ENCODE measurements at places on chromosomes 3 and 15. TPM values are rescaled to one million over a fixed set of nuclear protein-coding genes. Genes with fewer than 3 reads are reported as not detected.

Gene NOX5
- under 0.01 TPM for total RNA-seq

DNA sequence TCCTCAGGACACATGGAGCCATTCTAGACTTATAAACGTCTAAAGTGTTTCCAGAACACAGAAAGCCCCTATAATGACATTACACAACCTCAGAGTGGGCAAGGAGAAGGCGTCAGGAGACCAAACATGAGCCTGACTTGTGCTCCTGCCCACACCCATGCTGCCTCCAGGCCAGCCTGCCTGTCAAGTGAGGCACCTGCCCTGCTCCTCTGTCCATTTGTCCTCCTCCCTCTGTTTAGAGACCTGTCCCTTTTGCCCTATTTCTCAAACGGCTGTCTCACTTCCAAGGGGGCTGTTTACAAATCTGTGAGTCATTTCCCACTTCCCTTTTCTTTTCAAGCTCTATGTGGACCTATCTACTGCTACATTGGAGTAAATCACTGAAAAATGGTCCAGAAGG lies 21.0 kb downstream of the ZDHHC3 start:
- no peak for DNase-seq

GRCh38 chr3:107063351-107063750 lies 313.9 kb upstream of the CCDC54 start:
- no peak for DNase-seq

Gene IL17RD
- total RNA-seq = 0.47 TPM

DNA sequence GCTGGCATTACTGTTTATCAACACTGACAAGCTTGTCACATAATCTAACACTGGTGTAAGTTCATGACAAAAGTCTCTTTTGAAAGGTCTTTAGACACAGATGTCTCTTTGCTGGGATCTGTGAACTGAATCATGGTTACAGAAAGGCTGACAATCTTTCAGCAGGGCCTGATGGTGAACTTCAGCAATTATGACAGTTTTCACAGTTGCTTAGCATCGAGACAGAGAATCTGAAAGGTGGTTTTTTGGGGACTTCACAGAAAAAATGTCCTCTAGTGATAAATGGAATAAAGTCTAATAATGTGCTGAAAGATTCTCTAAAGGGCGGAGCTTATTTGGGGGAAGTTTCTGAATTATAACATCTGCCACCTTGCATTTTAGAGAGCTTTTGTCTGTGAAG lies 32.3 kb downstream of the CLDN1 start:
- no peak for DNase-seq

GRCh38 chr3:184636741-184637316 lies 75.0 kb downstream of the MAGEF1 start:
- no peak for DNase-seq

Gene NSMCE3
- total RNA-seq = 2.8 TPM

Gene EPHA3
- total RNA-seq = 2.7 TPM

Gene KLHL25
- total RNA-seq = 34.2 TPM

DNA sequence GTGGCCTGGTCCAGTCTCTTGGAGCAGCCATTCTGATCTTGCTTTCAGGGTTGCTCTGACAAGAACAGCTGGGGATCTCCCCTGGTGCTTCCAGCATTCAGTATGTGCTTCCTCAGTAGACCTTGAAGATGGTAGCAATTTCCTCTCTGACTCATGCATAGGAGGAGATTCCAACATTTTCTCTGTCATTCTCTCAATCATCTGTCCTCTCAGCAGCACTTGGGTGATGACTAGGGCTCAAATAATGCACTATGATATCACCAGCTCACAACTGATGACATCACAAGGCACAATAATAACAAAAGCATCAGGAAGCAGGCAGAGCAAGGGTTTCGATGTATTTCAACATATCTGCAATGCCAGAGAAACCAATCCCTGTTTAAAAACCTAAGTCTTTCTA lies 52.7 kb downstream of the NFKBIZ start:
- DNase-seq = no peak

DNA sequence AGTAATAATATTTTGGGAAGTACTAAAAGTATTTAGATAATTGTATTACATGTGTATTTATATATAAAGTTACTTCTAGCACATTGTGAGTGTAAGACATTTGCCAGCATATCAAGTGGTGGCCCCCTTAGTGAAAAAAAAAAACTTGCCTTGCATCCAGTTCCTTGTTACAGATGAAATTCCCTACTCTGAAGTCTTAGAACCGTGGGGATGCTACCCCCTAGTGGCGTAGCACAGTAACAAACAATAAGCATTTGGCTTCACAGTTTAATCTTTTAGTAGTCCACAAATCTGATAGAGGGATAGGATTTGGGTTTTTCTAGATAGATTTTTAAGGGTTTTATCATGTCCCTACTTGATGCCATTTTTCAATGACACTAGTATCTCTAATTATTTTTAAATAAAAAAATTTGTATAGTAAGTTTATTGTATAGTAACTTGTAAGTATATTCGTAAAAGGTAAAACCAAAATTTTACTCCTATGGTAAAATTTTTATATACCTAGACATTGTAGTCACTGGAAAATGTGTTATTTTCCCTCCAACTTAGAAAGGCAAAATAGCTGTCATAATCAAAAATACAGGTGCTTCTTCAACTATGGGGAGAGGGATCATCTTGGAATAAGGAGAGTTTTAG lies 14.3 kb downstream of the SMC4 start:
- peak; percentile 75 for DNase-seq

DNA sequence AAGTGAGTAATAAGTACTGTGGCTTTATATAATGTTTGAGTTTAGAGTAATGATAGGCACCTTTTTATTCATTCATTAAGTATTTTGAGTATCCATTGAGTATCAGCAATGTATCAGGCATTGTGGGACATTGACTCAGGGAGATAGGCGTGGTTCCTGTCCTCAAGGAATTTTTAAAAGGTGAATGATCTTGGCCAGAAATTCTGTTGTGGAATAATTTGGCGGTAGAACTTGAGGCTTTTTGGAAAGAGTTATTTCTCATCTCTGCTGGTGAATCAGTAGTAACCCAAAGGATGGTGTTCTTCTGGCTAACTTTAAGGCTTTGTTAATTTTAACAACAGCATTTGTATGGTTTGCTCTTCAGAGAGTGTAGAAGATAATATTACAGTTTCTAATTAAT lies 2.0 kb downstream of the RAB7A start:
- no peak for DNase-seq

GRCh38 chr3:107894998-107895397 lies 195.8 kb downstream of the CD47 start:
- no peak for DNase-seq

DNA sequence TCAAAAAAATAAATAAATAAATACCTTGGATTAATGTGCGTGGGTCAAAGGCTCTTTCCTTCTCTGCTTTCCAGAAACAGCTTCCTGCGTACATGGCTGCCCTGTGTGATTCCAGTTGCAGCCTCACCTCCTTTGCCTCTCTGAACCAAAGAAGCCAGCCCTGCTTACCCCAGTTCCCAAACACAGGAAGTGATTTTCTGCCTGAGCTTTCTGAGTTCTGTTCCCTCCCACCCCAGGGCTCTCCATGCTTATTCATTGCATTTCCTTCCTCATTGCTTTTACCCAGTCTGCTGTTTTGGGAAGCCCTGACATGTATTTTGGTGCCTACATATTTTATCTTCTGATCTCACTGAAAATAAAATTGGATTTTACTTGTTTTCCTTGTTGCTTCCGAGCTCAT lies 15.4 kb downstream of the ZSCAN2 start:
- DNase-seq = no peak

DNA sequence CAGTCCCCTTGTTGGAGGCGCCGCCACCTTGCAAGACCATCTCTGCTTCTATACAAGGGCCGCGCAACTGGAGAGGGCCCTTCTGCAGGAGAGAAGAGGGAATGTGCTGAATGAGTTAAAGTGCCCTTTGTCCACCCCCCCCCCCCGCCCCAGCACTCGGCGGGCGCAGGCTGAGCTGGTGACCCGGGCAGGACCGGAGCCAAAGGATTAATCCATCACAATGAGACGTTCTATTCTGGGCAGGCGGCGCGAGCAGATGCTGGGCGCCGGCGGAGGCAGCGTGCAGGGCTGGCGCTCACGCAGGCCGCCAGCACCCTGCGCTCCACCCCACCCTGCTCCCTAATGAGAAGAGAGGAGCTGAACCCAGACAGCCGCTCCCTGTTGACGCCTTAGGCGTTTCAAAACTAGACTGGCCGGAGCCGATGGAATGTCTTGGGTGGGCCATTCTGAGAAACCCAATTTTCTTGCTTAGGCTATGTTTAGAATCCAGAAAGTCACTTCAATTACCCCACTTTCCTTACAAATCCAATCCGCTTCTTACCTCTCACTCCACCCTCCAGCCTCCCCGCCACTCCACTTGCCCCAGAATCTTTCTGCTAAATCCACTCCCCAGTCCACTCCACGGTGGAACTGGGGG lies 32.9 kb downstream of the GJD2 start:
- DNase-seq = no peak

Gene GOLGA6C
- total RNA-seq = not detected

Gene FILIP1L
- total RNA-seq = 1.4 TPM

Gene OCA2
- 0.25 TPM for total RNA-seq

GRCh38 chr3:39819899-39820298 lies 10.5 kb downstream of the MYRIP start:
- DNase-seq = no peak

DNA sequence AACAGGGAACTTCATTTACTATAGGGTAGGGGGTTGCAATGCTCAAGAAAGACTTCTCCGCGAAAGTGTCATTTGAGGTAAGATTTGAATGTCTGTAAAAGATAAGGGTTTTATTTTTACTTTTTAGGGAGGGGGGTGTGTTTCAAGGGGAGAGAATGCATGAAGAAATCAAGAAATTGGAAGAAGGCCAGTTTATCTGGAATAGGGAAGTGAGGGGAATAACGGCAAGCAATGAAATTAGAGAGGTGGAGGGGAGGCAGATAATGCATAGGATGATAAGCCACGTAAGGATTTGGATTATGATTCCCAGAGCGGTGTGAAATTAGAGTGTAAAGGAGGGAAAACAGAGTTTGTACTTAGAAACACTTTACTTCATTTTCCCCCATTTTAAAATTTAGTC lies 63.0 kb upstream of the MB21D2 start:
- DNase-seq = no peak

Gene BAHD1
- total RNA-seq = 6.3 TPM

GRCh38 chr15:61994216-61994615 lies 66.0 kb downstream of the VPS13C start:
- no peak for DNase-seq

Gene KLHL18
- 9.3 TPM for total RNA-seq

GRCh38 chr3:194285850-194286197 lies 65.3 kb downstream of the CPN2 start:
- DNase-seq = no peak

Gene SGO1
- 0.42 TPM for total RNA-seq

Gene CCK
- total RNA-seq = 0.25 TPM

GRCh38 chr3:56874269-56874668 lies 72.5 kb upstream of the ARHGEF3 start:
- no peak for DNase-seq

Gene KLHL6
- total RNA-seq = 1.6 TPM

- DNase-seq = no peak
Measured at GRCh38 chr3:66041116-66041515, 2.4 kb upstream of the MAGI1 start.

GRCh38 chr3:184237211-184237610 lies 7.8 kb downstream of the VWA5B2 start:
- no peak for DNase-seq

Gene OR5H14
- total RNA-seq = not detected

Gene ELL3
- 0.89 TPM for total RNA-seq

Gene PLSCR1
- total RNA-seq = 76.4 TPM

DNA sequence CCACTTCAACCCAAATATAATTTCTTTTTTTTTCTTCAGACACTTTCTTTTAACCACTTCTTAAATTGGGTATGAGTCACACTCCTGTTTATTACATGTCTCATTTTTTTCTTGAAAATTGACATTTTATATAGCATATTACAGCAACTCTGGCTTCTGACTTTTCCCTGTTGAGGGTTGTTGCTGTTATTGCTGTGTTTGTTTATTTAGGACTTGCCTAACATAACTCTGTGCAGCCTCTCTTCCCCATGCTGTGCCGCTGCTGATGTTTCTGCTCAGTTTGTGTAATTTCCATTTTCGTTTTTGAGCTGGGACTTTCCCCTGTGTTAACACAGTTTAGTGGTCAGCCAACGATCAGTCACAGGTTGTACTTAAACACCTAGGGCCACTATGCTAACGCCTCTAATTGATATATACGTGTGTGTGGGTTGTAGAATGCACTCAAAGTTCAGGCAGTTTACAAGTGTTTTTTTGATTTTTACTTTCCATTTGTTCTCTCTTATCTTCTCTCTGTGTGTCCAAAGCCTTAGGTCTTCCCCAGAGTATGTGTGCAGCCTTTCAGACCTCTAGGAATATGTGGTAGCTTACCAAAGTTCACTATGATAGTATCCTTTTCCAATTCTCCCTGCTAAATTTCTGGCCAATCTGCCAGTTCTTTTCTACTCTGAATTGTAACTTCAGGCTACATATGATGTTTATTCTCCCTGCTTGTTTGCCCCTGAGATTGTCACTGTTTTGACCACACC lies 337.2 kb downstream of the ZBTB20 start:
- DNase-seq = no peak

Gene SLC28A2
- under 0.01 TPM for total RNA-seq

DNA sequence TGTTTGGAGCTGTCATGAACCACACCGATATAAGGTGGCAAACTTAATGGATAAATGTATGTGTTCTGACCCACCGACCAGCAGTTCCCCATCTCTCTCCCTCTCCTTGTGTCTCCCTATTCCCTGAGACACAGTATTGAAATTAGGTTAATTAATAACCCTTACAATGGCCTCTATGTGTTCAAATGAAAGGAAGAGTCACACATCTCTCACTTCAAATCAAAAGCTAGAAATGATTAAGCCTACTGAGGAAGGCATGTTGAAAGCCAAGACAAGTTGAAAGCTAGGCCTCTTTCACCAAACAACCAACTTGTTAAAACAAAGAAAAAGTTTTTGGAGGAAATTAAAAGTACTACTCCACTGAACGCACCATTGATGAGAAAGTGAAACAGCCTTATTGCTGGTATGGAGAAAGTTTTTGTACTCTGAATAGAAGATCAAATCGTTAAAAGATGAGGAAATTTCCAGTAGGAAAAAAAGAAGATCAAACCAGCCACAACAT lies 15.0 kb downstream of the ATR start:
- DNase-seq = no peak

Gene RETNLB
- not detected for total RNA-seq

DNA sequence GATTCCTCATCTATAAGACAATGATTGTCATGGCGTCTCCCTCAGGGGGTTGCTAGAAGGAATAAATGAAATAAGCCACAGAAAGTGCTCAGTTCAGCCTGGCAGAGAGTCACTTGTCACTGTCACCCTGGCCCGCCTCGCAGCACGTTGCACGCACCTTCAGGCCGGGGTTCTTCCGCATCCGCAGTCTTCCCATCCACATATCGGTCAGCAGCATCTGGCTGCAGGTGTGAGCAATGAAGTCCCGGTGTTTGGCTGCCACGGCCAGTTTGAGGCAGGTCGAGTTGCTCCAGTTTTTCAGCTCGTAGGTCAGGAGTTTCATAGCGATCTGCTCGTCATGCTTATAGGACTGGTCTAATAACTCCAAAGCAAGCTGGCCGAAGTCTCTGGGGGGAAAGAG lies 48.5 kb upstream of the MTMR10 start:
- DNase-seq = no peak

Gene CTSH
- 73.3 TPM for total RNA-seq

Measured in liver (tissue), 10 donors.